ENCODE measurements at places on chromosomes 11 and 22. TPM values are rescaled to one million over a fixed set of nuclear protein-coding genes. Genes with fewer than 3 reads are reported as not detected.

The NXPE2 gene
- polyA plus RNA-seq: 0.42 TPM

The TCN2 gene
- polyA plus RNA-seq: 65.2 TPM

The CRYBB3 gene
- polyA plus RNA-seq: 0.27 TPM

The OR8A1 gene
- polyA plus RNA-seq: 0.05 TPM

The PKNOX2 gene
- 13.9 TPM for polyA plus RNA-seq

The OR8G5 gene
- not detected for polyA plus RNA-seq

DNA sequence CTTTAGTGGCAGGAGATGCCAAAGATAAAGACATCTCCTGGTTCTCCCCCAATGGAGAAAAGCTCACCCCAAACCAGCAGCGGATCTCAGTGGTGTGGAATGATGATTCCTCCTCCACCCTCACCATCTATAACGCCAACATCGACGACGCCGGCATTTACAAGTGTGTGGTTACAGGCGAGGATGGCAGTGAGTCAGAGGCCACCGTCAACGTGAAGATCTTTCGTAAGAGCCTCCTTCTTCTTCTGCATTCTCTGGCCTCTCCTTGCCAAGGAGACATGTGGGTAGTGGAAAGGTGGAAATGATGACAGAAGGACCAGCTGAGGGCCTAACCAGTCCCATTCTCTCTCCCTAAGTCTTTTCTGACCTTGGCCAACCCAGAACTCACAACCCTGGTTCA is 110.1 kb upstream of the TTC12 start:
- no peak for DNase-seq

DNA sequence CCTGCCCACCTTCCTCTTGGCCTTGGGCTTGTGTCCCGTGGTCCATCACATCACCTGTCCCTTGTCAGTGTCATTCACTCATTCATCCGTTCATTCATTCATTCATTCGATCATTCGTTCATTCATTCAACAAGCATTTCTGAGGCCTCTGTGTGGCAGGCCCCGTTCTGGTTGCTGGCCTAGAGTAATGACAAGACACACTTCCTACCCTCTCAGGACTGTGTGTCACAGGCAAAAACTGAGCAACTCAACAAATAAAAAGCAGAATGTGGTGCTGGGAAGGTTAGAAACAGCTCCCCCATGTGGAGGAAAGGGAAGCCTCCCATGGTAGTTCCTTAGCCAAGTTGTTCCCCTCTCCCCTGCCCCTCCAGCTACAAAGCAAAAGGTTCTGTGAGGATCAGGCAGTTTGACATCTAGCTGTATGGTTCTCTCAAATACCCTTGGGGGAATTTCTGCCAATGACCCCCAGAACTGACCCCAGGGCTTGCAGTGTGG is 1.6 kb upstream of the OMP start:
- DNase-seq: no peak

- DNase-seq: no peak
These were observed 595 bp downstream of the SYVN1 start for GRCh38 chr11:65133724-65134123.

DNA sequence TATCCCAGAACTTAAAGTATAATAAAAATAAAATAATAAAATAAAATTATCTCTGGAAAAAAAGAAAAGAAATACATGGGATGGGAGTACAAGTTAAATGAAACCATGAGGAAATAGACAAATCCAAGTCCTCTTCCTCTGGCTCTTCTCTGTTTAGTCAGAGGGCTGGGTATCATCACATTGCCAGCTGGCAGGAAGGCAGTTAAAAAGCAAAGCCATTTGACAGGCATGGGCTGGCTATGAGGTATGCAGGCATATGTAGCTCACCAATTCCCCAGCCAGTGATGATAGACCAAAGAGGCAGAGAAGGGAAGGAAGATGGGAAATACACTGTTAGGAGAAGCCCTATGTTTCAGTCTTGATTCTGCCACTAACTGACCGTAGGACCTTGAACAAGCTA is 6.5 kb downstream of the LYVE1 start:
- no peak for DNase-seq

All from left kidney (tissue), 8 donors.